Sigmoid colon (tissue), 7 donors: ENCODE measurements at places on chromosomes 12 and 14.
A peak's percentile ranks its signal among the peaks of the same experiment; 100 is the strongest.

DNA sequence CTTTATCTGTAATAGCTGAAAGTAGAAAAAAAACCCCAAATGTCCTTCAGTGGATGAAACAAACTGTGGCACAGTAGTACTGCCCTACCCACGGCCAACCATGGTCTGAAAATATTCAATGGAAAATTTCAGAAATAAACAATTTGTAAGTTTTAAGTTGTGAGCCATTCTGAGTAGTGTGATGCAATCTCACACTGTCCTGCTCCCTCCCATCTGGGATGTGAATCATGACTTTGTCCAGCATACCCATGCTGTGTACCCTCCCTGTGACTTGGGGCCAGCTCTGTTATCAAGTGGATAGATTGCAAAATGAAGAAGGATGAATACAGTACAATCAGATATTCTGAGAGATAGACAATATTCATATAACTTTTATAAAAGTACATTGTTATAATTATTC lies 106.2 kb downstream of the SMOC1 start:
- no peak for DNase-seq

DNA sequence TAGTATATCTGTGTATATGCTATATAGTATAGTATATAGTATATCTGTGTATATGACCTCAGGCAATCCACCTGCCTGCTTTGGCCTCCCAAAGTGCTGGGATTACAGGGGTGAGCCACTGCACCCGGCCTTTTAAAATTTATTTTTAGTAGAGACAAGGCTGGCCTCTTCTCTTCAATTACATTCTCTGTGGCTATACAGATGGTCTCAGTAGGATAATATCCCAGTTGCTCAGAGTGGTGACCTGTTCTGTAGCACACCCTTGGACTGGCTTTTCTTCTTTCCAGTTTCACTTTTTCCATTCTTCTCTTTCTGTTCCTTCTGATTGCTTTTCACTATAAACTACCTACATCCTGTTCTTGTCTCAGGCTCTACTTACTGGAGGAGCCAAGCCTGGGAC lies 3.1 kb upstream of the NFATC4 start:
- DNase-seq = no peak

DNA sequence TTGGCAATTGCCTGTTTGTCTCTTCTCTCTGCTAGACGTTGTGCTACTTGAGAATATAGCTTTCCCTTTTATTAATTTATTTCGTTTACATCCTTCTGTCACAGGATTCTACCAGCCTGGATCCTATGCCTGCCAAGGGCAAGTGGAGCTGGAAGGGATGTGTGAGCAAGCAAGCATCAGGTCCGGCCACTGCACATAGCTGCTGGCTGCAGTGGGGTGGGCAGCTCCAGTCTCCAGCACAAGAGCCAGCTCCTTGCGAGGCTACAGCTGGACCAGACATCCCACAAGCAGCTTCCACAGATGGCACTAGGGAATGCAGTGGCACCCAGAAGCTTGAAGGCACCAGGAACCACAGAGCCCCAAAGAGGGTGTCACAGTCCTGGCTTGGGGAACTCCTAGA lies 225.0 kb downstream of the KCNC2 start:
- DNase-seq = no peak

- DNase-seq = no peak
Measured at GRCh38 chr14:99540196-99541032, 59.2 kb downstream of the CCNK start.

GRCh38 chr14:102951034-102951433 lies 28.6 kb downstream of the AMN start:
- DNase-seq = no peak

DNA sequence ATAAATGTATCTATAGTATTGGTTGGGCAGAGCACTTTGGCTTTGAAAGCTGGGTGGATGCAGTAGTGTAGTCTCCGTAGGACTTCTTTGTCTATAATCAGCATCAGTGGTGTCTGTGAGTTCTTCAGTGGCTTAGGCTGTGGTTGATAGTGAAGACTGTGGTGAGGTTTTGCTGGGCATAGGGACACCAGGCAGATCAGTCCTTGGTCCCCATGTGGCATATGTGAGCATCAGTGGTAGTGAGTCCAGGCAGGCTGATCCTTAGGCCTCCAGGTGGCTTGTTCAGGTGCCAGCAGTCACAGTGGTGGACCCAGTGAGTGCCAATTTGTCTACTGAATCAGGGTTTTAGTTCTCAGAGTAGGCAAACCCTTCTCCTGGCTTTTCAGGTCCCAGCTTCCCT lies 70.4 kb downstream of the CAND1 start:
- DNase-seq = no peak

DNA sequence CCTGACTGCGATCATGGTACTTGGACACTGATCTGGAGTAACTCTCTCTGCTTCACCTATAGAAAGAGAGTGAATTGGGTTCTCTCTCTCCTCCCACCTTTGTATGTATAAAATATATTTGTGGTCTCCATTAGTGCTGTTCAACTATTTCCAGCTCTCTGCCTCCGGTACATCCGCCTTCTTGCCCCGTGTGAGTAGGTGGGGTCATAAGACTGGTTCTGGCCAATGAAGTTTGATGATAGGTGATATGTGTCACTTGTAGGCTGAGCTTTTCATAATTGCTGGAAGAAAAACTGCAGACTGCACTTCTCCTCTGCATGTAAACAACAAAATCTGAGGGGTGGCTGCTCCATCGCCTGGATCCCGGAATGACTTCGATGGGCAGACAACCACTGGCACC lies 210.4 kb downstream of the EXOC5 start:
- DNase-seq = no peak

DNA sequence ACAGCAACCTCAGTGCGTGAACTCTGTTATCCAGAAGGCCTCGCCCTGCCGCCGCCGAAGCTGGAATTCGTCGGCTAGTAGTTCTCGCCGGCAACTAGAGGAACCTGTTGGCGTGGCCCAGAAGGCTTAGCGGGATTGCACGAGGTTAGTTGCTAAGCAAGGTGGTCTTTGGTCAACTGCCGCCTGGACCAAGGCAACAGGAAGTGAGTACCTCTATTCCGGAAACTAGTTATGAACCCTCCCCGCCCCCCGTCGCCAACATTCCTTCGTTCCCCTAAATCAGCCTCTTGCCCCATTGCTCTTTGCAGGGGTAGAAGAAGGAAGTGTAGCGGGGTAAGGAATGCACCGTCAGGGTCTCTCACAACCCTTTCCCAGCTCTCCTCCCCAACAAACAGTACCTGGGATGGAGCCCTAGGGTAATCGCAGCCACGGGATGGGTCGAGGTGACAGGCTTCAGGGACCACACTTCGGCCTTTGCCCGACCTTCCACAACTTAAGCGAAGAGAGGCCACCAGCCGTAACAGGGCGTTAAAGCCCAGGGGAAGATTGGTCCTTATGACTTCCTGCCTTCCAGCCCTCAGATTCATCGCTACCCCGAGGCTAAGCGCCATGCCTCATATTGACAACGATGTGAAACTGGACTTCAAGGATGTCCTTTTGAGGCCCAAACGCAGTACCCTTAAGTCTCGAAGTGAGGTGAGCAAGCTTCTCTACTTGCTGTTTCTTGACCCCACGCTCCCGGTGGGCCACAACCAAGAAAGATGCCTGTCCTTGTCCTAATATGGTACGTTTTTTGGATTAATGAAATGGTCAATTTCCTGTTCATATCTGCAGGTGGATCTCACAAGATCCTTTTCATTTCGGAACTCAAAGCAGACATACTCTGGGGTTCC lies at the start of gene GMPR2:
TSS of gene GMPR2 (plus strand) at position 285 of the 893 bp plus-strand sequence. CDS start at position 610, 325 bp downstream.
- no peak for DNase-seq

GRCh38 chr12:54561164-54561563 lies 11.8 kb downstream of the PDE1B start:
- DNase-seq = peak; percentile 87

- no peak for DNase-seq
Measured at GRCh38 chr14:105180592-105181548, at the start of gene NUDT14. NUDT14 (minus strand) TSS chr14:105181312; CDS start chr14:105181209, 103 bp downstream.
